ENCODE measurements at places on chromosomes 4 and X.

DNA sequence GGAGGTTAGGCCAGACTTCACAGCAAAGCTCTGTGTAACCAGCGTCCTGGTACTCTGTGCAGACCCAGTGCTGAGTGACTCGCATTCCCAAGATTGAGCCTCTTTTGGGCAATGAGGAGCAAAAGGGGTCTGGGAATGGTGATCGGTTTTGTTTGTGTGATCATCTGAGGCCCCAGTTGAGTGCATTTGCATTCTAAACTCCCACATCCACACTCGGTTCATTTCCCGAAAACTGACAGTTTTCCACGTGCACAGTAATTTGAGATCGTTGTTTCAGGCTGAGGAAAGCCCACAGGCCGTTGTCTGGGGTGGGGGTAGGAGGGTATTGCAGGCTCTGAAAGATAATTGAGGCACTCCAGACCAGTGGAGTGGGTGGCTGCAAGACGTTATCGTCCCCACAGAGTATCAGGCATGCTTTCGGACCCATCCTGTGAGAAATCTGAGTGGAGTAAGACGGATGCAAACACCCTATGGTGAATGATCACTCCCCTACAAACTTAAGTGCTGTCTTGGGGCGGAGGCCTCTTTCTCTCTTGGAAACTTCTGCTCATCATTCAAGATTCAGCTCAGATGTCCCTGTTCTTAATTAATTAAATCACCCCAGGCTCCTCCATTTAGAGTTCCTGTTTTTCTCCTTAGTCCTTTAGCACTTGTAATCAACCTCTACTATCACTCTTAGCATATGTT is 96.1 kb downstream of the AFF1 start:
- DNase-seq: no peak

- no peak for DNase-seq
These were observed 115.2 kb downstream of the GABRA2 start for GRCh38 chr4:46274717-46275116.

- DNase-seq: no peak
These were observed 27.6 kb downstream of the ARSD start for GRCh38 chrX:2901367-2902036.

- no peak for DNase-seq
These were observed 54.5 kb upstream of the GPR34 start for GRCh38 chrX:41634284-41634683.

GRCh38 chr4:113996599-113997177 is 17.2 kb upstream of the ARSJ start:
- no peak for DNase-seq

DNA sequence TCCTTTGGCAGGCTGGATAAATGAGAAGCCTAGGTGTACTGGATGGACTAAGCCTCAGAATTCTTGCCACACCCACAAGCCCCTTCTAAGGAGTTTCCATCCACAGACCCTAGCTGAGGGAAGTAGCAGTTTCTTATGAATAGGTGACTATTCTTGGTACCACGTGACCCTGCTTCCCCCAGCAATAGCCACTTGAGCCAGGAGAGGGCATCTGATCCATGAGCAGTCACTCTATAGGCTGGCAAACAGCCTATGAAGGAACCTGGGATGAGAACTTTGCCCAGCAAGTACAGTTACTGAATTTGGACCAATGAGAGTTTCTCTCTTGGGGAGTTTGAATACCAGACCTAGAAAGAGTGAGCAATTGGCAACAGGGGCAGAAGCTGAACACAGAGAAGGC is 84.0 kb downstream of the RTL9 start:
- DNase-seq: no peak

GRCh38 chrX:74536152-74536831 is 78.1 kb downstream of the RLIM start:
- DNase-seq: no peak

GRCh38 chr4:71402616-71403015 is 63.8 kb downstream of the SLC4A4 start:
- no peak for DNase-seq

DNA sequence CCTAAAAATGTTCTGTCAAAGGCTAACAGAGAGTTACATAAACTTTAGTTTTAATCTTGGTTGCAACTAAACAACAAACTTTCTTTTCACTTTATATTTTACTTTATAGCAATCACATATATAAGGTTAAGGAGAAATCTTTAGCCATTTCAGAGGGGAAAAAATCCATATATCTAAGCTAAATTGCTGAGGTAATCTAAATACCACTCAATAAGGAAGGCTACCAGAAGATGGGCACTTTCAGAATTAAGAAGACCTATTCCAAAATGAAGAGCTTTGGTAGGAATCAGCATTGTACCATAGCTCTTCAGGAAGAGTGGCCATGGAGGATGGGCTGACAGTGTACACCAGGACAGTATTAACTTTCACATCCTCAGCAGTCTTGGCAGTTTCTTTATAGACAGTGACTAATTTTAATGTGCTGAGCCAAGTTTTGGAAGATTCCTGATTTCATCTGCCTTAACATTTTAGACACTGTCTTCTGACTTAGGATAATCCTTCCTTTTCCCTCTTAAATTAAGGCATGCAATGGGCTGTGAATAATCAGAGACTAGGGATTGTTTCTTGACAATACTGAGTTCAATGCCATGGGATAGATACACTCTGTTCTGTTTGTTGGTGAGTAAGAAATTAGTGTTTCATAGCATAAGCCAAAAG is 7.1 kb downstream of the FAT4 start:
- DNase-seq: no peak

DNA sequence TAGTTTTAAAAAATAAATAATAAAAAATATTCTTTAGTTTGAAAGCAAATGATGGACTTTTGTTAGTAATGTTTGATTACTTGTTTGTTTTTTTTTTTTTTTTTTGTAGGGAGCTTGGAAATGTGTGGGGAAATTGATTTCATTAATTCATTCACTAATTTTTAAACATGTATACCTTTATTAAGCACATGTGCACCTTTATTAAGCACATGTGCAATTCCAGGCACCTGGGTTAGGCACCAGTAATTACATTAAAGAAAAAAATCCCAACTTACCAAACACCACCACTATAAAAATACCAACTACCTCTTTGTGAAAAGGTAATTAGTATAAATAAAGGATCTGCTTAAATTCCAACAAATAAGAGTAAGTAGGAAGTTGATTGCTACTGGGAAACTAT is 9.5 kb downstream of the GUCY1B1 start:
- DNase-seq: no peak

DNA sequence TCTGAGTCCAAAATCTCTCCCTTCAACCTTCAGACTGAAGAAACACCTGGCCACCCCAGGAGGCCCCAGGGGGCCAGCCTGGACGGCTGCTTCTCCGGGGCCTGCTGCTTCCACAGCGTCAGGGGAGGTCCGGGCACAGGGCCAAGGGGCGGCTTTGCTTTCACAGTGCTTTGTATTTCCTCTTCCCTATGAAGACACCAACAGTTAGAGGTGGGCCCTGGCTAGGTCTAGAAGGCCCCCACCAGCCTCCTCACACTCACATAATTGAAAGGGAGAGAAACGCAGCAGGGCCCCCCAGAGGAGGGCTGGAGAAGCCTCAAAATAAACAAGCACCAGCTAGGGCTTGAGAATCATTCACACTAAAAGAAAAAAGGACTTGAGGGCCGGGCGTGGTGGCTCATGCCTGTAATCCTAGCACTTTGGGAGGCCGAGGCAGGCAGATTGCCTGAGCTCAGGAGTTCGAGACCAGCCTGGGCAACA is 17.8 kb downstream of the SCD5 start:
- no peak for DNase-seq

- no peak for DNase-seq
These were observed 30.3 kb upstream of the ADH1C start for GRCh38 chr4:99382745-99383360.

GRCh38 chr4:163070023-163070422 is 96.7 kb downstream of the NAF1 start:
- DNase-seq: no peak

DNA sequence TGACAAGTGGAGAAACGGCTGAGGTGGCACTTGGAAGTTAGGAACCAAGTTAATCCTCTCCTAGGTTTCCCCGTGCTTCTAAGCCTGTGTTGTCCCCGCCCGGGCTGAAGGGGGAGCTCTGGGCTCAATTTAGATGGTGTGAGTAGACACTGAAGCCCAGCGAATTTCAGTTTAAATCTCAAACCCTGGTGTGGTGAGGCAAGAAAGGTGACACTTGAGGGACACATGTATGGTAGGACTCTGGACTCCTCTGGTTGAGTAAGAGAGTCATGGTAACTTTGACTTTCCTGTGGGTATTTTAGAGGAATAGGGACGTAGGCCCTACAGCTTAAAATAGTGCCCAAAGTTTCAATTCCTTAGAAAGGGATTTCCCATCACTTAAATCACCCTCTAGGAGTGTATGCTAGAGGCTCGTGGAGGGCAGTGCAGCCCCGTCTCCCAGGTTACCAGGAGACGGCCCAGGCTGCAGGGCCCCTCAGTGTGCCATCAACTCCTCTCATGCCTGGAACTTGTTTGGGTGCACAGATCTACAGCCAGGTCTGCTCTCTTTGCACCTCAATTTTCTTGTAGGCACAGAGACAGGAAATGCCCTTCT is 24.0 kb downstream of the HAND2 start:
- no peak for DNase-seq

DNA sequence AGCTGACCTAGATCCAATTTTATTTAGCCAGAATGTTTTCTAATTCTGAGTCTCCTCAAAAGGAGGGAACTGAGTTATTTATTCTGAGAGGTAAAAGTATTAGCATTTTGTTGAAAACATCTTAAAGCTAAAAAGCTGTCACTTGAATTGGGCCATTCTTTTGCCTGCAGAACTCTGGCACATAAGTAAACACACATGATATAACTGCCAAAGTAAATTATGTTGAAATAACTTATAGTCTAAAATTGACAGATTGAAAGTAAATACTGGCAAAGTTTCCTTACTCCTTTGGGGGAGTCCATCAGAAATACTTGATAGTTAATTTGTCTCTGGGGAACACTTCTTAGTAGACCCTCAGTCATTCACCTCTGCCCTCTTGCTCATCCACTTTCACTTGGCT is 38.3 kb upstream of the SLC25A4 start:
- no peak for DNase-seq

DNA sequence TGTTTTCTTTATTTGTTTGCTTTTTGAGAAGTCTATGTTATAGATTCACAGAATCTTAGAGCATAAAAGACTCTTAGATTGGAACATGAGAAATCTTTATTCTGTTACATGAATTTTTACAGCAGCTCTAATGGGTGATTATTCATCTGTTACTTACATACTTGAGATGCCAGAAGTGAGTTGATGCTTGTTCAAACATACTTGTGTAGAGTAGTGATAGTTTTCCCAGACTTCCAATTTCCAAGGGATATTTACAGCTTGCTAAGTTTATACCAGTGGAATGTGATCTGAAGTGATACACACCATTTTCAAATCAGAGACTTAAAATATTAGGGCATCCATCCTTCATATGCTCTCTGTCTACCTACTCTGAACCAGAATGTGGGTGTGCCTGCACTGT is 252.9 kb upstream of the SMIM31 start:
- no peak for DNase-seq

DNA sequence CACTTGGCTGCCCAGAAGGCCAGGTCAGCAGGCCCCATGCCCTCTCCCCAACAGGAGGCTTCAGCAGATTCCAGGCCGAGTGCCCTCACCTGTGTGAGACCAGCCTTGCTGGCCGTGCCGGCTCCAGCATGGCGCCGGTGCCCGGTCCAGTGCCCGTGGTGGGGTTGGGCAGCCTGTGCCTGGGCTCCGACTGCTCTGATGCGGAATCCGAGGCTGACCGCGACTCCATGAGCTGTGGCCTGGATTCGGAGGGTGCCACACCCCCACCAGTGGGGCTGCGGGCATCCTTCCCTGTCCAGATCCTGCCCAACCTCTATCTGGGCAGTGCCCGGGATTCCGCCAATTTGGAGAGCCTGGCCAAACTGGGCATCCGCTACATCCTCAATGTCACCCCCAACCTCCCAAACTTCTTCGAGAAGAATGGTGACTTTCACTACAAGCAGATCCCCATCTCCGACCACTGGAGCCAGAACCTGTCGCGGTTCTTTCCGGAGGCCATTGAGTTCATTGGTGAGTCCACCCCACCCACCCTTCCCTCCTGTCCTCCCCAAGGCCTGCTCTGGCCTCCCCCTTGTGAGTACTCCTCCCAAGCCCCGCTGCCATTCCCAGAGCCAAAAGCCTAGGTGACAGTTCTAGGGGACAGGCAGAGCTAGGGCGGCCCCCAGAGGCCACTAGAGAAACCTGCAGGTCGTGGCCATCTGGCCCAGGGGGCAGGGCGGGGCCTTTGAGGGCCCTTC is 2.3 kb downstream of the DUSP9 start:
- no peak for DNase-seq

- DNase-seq: no peak
These were observed 94.1 kb downstream of the BCOR start for GRCh38 chrX:40003428-40004245.

DNA sequence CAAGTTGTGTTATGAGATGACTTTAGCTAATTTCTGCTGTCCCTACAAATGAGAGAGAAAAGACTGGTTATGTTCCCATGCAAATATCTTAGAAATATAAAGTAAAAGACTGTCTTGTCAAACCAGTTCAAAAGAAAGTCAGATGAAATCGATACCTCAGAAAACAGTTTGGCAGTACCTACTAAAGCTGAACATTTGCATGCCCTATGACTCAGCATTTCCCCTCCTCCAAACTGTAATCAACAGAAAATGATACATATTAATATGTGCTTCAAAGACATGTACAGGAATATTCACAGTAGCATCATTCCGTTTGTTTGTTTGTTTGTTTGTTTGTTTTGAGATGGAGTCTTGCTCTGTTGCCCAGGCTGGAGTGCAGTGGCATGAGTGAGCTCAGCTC is 90.3 kb downstream of the ARX start:
- no peak for DNase-seq

DNA sequence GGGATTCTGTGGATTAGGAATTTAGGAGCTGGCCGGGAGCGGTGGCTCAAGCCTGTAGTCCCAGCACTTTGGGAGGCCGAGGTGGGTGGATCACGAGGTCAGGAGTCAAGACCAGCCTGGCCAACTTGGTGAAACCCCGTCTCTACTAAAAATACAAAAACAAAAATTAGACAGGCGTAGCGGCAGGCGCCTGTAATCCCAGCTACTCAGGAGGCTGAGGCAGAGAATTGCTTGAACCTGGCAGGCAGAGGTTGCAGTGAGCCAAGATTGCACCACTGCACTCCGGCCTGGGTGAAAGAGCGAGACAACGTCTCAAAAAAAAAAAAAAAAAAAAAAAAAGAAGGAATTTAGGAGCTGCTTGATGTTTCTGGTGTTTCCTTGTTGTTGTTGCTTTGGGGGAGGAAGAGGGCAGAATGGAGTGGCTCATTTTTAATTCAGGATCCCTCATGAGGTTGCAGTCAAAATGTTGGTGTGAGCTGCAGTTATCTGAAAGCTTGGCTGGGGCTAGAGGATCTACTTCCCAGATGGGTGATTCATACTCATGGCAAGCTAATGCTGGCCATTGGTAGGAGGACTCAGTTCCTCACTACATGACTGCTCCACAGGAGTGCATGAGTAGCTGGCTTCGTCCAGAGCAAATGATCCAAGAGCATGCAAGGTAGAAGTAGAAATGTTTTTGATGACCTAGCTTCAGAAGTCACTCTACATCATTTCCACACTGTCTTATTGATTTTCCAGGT is 26.5 kb upstream of the JADE1 start:
- DNase-seq: no peak

DNA sequence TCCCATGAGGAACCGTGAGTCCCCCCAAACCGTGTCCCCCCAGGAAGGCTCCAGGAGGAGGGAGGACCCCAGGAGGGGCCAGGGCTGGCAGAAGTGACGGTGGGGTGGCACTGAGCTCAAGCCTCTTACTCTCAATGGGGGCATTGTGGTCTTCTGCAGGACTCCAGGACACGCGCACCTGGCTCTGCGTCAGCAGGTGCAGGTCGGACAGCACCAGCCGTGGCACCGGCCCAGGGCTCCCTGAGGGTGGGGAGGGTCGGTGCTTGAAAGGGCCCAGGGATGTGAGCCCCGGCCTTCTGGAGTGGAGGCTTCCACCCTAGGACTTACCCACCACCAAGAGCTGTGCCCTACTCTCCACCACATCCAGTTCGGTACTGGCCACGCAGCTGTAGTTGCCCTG is 18.3 kb downstream of the L1CAM start:
- no peak for DNase-seq

All from Panc1 (cell line).